A172 (cell line): ENCODE measurements at places on chromosomes 3 and 15. TPM values are rescaled to one million over a fixed set of nuclear protein-coding genes. Genes with fewer than 3 reads are reported as not detected.

Gene RARB
- total RNA-seq: 0.62 and 0.71 TPM in 2 replicates

Gene PIF1
- 11.0 and 15.1 TPM in 2 replicates for total RNA-seq

Gene ZPLD1
- total RNA-seq: not detected in 2 replicates

DNA sequence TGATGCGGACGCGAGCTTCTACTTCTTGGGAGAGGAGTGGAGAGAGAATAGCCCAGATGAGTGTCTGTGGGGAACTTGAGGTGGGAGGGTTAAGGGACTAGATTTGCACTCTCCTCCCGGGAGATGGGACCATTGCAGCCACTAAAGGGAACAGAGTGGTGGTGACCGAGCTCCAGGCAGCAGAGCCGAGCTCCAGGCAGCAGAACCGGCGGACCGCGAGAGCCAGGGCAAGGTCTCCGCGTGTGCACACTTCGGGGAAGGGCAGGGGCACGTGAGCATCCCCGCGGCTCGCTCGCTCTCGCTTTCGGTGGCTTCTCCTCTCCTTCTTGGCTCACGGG is 1.1 kb downstream of the IGDCC3 start:
- DNase-seq: no peak

DNA sequence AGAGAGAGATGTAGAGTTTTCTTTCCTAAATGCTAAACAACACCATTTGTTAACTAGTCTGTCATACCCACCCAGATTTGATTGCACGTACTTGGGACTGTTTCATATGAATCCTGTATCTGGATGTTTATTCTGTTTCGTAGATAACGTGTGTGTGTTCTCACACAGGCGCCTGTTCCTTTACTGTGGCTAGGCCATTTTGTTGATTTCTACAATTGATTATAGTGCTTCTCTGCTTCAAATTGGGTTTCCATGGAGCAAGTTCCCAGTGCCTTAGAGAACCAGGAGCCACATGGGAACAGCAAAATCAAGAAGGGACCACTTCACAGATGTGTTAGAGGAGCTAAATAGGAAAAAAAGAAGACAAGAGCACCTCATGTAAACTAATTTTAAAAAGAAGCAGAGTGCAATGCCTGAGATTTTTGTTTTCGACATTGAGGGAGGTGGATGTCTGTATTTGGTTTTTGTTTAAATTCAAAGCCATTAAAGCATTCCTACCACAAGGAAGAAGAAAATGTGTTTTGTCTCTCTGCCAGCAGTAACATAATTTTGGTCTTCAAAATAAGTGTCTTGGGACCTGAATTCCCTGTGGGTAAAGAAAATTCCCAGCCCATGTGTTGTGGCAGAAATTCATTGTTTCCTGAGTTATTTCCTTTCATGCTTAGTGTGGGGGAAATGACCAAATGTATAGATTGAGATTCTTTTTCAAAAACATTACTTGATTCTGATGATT is 424.0 kb upstream of the C2CD4B start:
- DNase-seq: no peak

- no peak for DNase-seq
Observed at GRCh38 chr15:95680728-95681127, 649.8 kb upstream of the NR2F2 start.

DNA sequence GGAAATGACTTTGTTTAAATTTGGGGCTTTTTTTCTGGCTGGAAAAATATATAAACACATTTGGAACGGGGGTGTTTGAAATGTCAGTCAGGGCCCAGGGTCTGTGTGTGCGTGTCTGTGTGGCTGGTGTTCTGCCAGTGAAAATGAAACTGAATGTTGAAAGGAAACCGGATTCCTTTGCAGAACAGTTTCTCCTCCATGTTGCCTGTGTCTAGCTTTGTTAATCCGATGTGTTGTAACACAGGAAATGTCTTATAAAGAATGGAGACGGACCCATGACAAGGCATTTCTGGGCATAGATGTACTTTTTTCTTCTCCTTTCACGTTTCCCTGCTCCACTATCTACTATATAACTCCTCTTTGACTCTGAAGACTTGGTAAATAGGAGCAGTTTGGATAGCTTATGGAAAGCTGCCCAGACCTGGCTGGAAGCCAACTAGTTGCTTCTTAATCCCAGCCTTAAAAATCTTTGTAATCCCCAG is 2.8 kb downstream of the SQOR start:
- DNase-seq: peak; percentile 41

- DNase-seq: no peak
Observed at GRCh38 chr3:12316729-12317351, 28.0 kb downstream of the PPARG start.

- DNase-seq: no peak
Observed at GRCh38 chr3:23202203-23202920, 765 bp upstream of the UBE2E2 start.

DNA sequence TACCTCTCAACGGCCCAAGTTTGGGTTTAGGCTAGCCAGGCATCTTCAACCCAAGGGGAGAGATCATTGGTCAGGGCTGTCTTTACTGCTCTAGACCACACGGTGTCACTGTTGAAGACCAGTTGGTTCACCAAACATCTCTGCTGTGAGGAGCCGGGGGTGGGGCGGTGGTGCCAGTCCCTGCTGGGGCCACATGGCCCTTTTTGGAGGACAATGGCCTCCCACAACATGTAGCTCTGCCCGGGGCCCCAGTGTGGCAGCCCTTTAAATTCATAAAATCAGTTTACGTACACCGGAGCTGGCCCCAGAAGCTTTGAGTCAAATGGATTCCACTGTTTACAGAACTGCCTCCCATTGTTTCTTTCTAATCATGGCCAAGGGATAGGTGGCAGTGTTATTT is 19.1 kb upstream of the TM4SF18 start:
- peak; percentile 78 for DNase-seq

DNA sequence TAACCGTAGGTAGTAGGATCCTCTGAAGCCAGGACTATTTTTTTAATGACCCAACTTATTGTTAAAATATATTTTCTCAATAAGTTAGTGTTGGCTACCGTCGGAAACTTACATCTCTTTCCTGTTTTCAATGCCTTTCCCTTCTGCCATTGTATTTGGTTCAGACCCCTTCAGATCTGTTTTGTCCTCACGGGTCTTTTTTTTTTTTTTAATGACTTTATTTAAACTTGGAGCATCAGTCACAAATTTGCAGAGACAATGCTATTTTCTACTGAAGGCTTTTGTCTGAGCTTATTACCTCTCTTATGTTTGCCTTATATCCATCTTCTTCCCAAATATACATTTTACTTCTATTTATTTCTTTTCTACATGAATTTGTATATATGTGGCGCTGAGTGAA is 47.6 kb downstream of the PDE8A start:
- DNase-seq: no peak

- DNase-seq: peak; percentile 22
Observed at GRCh38 chr3:154931484-154931883, 148.6 kb upstream of the MME start.

DNA sequence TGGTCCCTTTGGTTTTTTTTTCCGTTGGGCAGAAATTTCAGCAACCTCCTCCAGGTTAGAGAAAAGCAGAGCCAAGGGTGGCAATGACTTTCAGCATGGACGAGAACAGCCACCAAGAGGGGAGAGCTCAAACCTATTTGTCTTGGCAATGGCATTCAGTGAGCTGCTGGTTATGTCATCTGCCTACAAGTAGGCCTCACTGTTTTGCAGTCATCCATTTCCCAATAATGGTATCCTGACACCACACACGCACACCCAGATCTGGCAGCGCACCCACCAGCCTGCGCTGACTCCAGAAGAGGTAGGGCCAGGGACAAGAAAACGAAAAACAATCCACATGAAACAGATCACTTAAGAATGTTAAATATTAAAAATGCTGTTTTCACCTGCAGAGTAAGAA is 92.3 kb downstream of the MAGI1 start:
- DNase-seq: no peak

DNA sequence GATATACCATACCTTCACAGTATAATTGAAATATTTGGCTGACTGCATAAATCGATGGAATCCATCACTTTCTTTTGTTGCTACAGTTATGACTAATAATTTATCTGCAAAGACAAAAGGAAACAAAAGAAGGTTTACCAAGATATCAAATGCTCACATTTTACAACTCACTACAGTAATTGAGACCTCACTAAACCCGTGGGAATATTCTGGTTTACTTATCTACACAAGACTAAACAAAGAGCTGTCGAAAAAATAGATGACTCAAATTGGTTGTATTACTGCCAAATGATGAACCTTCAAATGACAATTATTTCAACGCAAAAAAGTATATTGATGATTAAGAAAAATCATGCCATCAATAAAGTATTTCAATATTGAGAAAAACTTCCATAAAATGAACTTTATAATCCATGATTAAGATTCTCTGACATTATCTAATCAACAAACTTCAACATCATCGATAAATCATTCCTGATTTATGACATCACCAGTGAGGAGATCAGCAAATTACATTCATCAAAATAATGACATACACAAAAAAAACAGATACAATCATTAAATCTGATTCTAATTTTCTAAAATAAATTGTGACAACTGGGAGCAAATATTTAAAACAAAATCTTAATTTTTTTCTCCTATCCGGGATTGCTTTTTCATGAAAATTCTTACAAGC is 36.7 kb downstream of the PLOD2 start:
- peak; percentile 5 for DNase-seq
